ENCODE measurements at places on chromosomes 11 and 22.

GRCh38 chr22:30273711-30274436 is 7.2 kb upstream of the OSM start:
- DNase-seq, result no peak

GRCh38 chr11:1935156-1936071 is 11.7 kb upstream of the MRPL23 start:
- DNase-seq, result no peak

GRCh38 chr11:28615542-28615941 is 507.4 kb downstream of the METTL15 start:
- no peak for DNase-seq

DNA sequence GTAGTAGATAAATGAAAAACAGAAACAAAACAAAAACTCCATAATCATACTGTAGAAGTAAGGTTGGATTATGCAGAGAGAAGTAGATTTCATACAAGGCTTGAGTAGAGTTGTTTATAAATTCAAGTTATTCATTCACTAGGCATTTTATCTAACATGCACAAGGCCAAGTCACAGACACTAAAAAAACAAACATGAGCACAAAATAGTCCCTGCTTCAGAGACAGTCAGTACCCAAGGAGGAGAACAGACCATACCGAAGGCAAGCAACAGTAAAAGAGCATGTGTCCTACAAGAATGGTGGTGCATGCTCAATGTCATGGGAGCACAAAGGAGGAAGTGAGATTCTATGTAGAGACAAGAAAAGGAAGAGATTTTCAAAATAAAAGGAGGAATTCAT is 796.5 kb upstream of the LRRC4C start:
- DNase-seq, result no peak

GRCh38 chr11:93220078-93220477 is 22.3 kb upstream of the SLC36A4 start:
- no peak for DNase-seq

DNA sequence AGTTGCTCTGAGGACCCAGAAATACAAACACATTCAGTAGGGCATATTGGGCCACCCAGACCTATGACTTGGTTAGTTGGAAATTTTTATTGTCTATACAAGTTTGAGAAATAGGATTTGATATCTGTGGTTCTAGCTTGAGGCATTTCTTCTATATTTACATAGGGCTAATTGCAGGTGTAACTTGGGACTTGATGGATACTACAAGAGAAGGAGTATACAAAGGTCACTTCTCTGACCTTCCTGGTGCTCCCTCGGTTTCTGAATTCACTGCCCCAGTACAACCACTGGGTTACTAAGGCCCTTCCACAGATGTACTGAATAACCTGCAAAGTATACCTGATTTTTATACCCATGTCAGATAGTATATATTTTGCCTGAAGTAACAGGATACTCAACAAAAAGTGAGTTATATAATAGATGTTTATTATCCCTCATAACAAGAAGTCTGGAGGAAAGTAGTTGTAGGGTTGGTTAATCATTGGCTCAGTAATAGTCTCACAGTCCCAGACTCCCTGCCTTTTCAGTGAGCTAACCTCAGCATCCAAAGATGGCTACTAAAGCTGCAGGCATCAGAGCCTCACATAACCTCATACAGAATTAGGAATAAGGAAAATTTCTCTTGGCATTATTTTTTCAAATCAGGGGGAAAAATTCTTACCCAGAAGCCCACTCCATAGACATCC is 8.8 kb upstream of the PGR start:
- no peak for DNase-seq

GRCh38 chr11:12598330-12599256 is 75.6 kb upstream of the TEAD1 start:
- DNase-seq, result peak; percentile 10

GRCh38 chr11:110162216-110162615 is 69.0 kb downstream of the ZC3H12C start:
- no peak for DNase-seq

GRCh38 chr22:25754527-25755202 is 12.7 kb downstream of the MYO18B start:
- DNase-seq, result no peak

DNA sequence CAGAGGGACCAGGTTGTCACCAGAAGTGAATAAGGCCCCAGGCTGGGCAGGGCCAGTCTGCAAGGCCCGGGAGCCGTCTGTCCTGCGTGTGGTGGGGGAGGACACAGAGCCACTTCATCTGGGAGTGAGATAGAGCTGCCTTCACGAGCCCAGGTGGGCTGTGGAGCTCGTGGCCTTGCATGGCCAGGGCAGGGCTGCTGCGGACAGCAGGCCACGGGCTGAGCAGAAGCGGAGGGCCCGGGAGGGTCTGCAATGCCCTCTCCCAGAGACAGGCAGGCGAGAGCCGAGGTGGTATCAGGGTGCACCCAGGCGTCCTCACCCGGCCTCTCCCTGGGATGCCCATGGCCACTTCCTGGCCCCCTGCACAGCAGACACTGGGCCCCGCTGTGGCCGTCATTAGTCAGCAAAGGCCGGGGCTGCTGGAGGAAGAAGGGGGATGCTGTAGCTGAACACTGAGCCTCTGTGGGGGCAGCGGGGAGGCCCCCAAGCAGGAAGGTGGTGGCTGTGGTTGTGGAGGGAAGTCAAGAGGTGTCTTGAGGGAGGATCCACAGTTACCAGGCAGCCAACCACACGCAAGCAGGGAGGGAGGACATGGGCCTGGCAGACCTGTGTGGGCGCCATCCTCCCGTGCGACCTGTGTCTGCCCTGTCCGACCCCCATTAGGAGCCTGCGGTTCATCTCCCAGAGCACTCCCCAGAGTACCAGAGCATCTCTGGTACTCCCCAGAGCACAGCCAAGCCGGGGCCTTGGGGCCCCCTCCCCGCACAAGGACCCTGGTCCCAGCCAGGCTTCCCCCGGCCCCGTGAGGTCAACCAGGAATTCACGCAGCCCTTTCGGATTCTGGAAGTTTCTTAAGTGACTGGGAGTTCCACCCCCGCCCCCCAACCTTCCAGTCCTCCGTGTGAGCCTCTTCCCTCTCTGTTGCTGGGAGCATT is 1109.5 kb downstream of the BRD1 start:
- no peak for DNase-seq

- DNase-seq, result no peak
These were observed 310 bp downstream of the TCF20 start for GRCh38 chr22:42270176-42270509.

- no peak for DNase-seq
These were observed 46.2 kb downstream of the SHANK2 start for GRCh38 chr11:71206186-71206585.

DNA sequence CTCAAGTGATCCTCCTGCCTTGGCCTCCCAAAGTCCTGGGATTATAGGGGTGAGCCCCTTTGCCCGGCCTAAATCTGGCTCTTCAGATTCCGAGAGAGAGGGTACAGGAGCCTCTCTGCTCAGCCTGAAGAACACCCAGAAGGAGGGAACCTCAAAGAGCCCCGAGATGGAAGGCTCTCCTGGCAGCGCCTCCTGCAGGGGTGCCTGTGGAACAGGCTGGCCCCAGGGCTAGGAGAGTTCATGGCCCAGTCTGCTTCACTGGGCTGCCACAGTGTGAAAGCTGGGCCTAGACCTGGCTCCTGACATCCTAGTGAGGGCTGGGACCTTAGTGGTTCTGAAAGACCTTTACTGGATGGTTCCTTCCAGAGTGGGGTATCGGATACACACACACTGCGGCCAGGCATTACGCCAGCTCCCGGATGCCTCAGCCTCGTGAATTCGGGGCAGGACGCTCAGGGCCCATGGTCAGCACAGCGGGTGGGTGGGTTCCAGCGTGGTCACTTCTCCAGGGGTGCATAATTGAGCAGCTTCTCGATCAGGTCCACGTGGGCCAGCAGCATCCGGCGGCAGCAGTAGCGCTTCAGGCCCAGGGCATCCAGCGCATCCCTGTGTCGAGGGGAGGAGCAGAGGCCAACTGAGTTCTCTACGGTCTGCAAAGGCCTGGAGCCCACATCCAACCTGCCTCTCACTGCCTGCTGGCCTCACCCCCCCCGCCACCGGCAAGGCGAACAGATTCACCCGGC is 2.3 kb downstream of the POLR2L start:
- DNase-seq, result no peak

DNA sequence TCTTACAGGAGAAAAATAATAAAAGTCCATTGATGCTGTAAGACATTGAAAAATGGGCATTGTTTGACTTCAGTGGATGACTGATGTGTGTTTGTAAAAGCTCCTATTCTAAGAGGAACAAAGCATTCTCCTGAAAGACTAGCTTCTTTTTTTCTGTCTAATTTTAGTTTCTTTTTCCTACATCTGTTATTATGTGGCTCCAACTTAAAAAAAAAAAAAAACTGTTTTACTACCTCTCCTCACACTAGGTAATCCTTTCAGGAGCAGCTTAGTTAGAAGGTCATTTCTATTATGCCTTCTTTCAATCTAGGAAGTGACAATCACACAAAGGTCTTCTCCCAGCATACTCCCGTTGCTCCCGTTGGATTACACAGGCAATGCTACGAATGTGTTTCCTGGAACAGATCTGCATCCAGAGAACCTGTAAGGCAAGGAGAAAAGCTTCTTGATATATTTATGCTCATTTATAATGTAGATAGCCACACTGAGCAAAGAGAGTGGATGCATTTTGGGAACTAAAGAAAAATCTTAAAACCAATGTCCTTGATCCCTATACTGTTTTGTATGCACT is 595.1 kb upstream of the CCDC179 start:
- DNase-seq, result no peak

- DNase-seq, result peak; percentile 78
These were observed 4.2 kb upstream of the MPEG1 start for GRCh38 chr11:59216641-59217564.

GRCh38 chr11:121207485-121208115 is 85.0 kb upstream of the SC5D start:
- no peak for DNase-seq

DNA sequence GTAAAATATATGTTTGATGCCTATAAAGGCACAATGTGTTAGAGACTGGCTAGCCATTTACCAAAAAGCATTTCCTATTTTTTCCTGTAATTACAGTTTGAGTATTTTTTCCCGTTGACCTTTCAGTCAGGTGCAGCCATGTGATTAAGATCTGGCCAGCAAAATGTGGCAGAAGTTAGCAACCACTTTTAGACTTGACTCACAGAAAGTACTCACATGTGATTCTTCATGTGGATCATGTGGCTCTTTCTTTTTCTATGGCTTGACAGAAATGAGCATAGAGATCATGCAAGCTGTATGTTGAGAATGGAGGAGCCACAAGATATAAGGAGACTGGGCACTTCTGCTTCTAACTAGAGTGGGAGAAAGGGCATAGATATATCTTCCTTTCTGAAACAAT is 27.3 kb upstream of the RAB38 start:
- no peak for DNase-seq

DNA sequence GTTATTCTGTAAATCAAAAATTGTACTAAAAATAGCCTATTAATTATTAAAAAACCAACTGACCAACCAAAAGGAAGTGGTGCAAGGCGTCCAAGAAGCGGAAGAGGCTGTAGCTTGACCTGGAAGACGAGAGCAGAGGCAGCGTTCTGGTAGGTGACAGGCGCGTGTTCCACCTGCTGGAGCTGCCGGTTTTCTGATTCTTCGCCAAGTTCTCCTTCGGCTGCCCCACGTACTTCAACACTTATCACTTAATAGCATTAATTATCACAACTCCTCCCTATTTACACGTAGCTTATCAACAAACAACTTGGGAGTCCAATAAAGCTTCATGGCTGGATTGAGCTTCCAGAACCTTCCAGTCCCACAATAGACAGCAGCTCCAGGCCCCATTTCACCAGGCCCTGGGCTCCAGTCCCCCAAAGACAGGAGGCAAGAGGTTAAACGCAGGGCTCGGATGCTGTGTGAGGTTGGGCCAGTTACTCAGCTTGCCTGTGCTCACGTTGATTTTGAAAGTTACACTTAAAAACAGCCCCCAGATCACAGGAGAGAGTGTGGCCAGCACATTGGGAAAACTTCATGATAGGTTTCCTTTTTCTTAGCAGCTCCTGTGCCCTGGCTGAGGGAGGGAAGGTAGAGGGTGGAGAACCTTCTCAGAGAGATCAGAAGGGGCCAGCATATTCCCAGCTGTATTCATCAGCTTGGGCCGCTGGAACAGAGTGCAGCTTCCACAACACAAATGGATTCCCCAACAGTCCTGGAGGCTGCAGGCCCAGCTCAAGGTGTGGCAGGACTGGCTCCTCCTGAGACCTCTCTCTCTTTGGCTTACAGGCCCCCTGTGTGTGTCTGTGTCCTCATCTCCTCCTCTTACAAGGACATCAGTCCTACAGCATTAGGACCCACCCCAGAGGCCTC is 54.2 kb upstream of the FGF3 start:
- no peak for DNase-seq

- peak; percentile 23 for DNase-seq
These were observed 60.2 kb downstream of the SLN start for GRCh38 chr11:107651672-107652071.

- DNase-seq, result no peak
These were observed 131.7 kb upstream of the ISX start for GRCh38 chr22:34934261-34934660.
